ENCODE measurements at places on chromosomes 13 and 19.

DNA sequence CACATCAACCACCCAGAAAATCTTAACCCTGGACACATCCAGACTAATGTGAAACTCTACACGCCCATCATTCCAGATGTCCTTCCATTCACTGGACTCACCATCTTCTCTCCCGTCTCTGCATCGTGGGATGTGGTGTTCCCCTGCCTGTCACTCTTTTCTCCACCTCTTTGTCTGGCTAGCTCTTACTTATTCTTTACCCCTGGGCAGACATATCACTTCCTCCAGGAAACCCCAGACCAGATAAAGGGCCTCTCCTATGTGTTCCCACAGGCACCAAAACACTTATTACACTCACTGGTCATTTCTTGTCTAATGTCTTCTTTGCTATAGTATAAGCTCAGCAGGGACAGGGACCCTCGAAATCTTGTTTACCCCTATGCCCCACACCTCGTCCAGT is 109.3 kb upstream of the IPO5 start:
- DNase-seq: no peak

- DNase-seq: no peak
Measured at GRCh38 chr19:17041976-17042375, 15.4 kb upstream of the CPAMD8 start.

- no peak for DNase-seq
Measured at GRCh38 chr13:94119360-94119936, 360.0 kb downstream of the DCT start.

DNA sequence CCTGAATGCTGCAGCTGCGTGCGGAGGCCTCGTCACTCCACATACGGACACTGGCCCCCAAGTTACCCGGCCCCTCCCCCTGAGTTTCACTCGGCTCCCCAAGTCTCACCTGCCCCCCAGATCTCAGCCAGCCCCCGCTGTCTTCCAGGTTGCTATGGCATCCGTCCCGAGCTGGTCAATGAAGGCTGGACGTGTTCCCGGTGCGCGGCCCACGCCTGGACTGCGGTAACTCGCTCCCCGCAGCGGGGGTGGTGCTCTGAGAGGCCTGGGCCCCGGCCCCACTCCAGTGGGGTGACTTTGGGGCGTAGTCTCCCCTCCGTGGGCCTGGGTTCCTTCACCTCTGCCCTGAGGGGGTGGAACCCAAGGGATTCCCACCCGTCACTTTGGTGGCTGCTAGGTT is 168.2 kb downstream of the KDM4B start:
- DNase-seq: no peak

- DNase-seq: no peak
Measured at GRCh38 chr13:110042253-110042950, 256.0 kb upstream of the IRS2 start.

DNA sequence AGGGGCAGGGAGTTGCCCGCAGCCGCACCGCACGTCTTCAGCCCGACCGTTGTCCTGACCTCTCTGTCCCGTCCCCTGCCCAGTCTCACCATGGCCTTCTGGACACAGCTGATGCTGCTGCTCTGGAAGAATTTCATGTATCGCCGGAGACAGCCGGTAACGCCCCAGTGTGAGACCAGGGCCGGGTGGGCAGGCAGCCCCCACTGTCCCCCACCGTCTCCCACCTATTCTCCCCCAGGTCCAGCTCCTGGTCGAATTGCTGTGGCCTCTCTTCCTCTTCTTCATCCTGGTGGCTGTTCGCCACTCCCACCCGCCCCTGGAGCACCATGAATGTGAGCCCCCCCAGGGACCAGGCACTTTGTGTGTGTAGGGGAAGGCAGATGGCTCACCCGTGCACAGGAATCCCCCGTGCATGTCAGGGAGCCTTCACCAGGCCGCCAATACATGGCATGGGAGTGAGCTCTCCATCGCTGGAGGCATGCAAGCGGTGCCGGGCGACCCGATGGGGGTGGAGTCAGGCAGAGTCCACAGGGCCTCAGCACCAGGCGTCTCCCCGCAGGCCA is 1.4 kb downstream of the ABCA7 start:
- no peak for DNase-seq

DNA sequence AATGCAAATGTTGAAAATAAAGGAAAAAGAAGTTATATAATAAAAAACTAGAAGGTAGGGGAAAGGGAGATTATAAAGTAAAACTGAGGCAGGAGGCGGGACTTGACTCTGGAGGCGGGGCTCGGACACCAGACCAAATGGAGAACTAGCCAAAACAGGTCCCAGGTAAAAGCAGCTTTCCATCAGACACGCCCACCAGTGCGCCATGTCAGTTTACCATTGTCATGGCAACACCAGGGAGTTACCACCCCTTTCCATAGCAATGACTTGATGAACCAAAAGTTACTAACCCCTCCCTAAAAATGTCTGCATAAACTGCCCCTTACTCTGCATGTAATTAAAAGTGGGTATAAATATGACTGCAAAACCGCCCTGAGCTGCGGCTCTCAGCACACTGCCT is 70.9 kb downstream of the PEPD start:
- no peak for DNase-seq

DNA sequence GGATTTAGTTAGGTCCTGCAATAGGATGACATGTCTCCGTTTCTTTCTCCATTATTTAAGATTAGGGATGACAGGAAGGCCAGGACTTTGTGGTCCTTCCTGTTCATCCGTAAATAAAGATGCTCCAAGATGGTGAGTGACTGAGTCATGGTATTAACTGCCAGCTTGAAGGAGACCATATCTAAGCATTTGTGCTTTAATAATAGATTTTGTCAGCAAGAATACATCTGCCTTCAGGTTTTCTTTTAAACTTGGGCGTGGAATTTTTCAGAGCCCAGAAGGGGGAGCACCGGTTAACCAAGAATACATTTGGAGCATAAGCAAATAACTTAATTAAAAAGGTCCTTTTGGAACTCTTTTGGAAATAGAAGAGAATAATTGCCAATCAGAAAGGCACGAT is 68.2 kb downstream of the ARHGAP35 start:
- no peak for DNase-seq

- DNase-seq: no peak
Measured at GRCh38 chr13:96696389-96696900, 297.8 kb downstream of the OXGR1 start.

GRCh38 chr19:42480335-42481095 is 37.8 kb upstream of the CXCL17 start:
- no peak for DNase-seq

DNA sequence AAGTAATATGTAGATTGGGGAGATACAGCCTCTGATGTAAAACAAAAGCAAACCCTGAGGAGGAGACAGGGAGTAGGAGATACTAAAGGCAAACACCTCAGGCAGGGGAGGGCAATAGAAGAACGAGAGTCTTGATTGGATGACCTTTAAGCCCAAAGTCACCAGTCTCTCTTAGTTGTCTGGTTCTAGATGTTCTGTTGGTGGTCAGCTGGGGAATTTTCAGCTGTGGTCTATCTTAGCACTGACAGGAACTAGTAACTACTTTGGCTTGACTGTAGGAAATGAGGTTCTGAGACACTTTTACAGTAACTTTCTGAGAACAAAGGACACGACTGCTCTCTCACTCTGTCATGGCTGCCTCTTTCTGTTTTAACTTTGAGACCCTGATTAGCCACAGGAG is 290.7 kb upstream of the MIR17HG start:
- no peak for DNase-seq
